ENCODE measurements at places on chromosomes 7 and 10. TPM values are rescaled to one million over a fixed set of nuclear protein-coding genes. Genes with fewer than 3 reads are reported as not detected.

KIAA1217 gene
- 2.5 TPM for total RNA-seq

CYP3A5 gene
- 1.9 TPM for total RNA-seq

DNA2 gene
- 9.0 TPM for total RNA-seq

CFAP69 gene
- 2.0 TPM for total RNA-seq

ASB10 gene
- not detected for total RNA-seq

CNOT4 gene
- 10.5 TPM for total RNA-seq
